Left lung (tissue), 14 donors: ENCODE measurements at places on chromosomes 6 and 20. TPM values are rescaled to one million over a fixed set of nuclear protein-coding genes. Genes with fewer than 3 reads are reported as not detected.

GRCh38 chr6:157893238-157893637, 70.2 kb downstream of the SNX9 start:
- no peak for DNase-seq

MRPL18 gene
- polyA plus RNA-seq, result 49.8 TPM

GPR63 gene
- 3.0 TPM for polyA plus RNA-seq

LAMA2 gene
- polyA plus RNA-seq, result 56.7 TPM

- DNase-seq, result no peak
Measured at GRCh38 chr6:97626671-97627441, 343.8 kb upstream of the MMS22L start.

DNA sequence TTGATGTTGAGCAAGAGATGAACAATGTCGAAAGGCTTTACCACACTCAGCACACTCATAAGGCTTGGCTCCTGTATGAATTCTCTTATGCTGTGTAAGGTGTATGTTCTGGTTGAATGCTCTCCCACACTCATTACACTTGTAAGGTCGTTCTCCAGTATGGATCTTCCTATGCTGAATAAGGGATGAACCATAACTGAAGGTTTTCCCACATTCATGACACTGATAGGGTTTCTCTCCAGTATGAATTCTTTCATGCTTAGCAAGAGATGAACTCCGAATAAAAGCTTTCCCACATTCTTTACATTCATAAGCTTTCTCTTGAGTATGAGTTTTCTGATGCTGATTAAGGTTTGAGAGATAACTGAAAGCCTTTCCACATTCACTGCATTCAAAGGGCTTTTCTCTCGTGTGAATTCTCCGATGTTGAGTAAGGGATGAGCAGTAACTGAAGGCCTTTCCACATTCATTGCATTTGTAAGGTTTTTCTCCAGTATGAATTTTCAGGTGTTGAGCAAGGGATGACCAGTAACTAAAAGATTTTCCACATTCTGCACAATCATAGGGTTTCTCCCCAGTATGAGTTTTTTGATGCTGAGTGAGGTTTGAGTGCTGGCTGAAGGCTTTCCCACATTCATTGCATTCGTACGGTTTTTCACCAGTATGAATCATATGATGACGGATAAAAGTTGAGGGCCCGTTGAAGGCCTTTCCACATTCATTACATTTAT, 21.1 kb downstream of the ZNF184 start:
- DNase-seq, result no peak

F13A1 gene
- 60.4 TPM for polyA plus RNA-seq

C4B gene
- polyA plus RNA-seq, result 9.3 TPM

DNA sequence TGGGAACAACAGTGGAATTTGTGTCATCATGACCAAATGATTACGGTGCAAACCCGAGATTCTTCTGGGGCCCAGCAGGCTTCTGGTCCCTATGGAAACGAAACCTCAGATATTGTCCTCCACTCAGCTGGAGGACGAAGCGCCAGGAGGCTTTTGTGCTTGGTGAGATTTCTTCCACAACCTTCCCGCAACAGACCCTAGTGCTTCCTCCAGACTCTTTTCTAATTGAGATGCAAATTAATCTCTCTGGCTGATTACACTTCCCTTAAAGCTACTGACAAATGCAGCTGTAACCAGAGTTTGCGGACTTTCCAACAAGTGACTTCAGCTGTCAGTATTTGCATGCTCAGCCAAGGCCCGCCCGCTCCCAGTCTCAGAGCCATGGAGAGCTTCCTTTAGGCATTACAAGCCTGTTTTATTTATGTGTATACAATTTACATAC, 96.0 kb downstream of the INSM1 start:
- DNase-seq, result no peak

STMN3 gene
- 37.5 TPM for polyA plus RNA-seq

- no peak for DNase-seq
Measured at GRCh38 chr6:90997076-90997475, 410.2 kb upstream of the MAP3K7 start.

- DNase-seq, result no peak
Measured at GRCh38 chr6:111566222-111566734, 39.4 kb downstream of the TRAF3IP2 start.

HTR1B gene
- polyA plus RNA-seq, result 0.11 TPM

DNA sequence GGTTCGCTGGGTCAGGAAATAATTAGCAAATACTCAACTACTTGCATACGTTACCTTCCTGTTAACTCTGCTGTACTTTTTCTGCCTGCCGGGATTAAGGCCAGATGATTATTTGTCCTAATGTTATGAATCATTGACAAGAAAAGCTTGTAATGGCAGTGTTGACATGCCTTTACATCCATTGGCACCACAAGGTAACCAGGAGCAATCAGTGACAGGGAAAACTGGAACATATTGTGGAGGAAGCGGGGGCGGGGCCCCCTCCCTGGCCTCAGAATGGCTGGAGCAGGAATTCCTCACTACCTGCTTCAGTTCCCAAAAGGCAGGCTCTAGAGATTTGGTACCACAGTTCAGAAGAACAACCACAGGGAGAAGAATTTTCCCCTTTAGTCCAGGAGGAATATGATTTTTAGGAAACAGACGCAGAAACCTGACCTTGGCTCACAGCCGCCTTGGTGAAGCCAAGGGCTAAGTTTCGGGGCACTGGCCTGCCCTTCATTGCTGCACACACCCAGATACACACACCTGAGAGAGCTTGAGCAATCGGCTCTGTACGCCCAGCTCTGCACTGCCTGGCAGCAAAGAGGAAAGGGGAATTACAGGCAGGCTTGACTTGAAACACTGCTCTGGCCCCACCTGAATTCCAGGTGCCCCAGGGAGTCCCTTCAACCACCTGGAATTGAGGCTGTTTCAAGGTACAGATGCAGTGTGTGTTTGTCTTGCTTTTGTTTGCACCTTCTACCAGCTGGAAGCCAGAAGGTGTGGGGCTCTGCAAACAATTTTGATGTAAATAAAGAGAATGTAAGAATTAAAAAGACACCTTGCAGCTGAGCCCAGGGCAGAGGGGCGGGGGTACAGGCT, 89.8 kb downstream of the MYB start:
- no peak for DNase-seq

OR14J1 gene
- 0.08 TPM for polyA plus RNA-seq

- DNase-seq, result no peak
Measured at GRCh38 chr6:21005816-21006570, 471.7 kb downstream of the CDKAL1 start.

DNA sequence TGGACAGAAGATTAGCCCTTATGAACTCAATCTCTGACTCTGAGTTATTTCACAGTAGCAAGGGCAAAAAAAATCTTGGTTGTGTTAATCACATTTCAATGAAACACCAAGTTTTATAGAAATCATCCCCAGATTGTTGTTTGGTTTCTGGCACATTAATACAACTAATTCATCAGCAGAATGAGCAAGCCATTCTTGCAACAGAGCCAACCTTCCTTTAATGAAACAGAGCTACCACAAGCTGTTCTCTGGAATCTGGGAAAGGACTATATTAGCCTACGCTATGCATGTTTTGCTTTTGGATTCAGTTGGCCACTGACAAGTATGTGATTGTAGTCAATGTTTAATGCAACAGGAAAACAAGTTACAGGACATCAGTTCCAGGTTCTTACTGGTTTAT, 13.8 kb upstream of the POPDC3 start:
- no peak for DNase-seq

GRCh38 chr6:86871681-86872080, 65.6 kb upstream of the HTR1E start:
- no peak for DNase-seq

CLIC5 gene
- polyA plus RNA-seq, result 9.2 TPM

DNA sequence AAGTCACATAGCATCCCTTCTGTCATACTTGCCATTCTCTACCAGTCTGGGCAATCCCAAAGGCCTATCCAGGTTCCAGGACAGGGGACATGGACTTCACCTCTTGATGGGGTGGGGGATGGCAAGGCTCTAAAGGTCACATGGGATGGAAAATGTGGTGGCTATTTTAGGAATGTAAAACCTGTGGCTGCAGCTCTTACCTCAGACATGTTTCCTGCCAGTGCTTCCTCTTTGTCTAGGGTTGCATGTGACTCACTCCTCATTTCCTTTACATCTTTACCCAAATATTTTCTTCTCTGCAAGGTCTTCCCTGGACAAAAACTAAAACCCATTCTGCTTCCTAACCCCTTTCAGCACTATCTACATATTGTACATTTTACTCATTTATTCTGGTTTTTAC, 135.7 kb downstream of the BTBD3 start:
- DNase-seq, result no peak

HLA-F gene
- polyA plus RNA-seq, result 19.8 TPM

DNA sequence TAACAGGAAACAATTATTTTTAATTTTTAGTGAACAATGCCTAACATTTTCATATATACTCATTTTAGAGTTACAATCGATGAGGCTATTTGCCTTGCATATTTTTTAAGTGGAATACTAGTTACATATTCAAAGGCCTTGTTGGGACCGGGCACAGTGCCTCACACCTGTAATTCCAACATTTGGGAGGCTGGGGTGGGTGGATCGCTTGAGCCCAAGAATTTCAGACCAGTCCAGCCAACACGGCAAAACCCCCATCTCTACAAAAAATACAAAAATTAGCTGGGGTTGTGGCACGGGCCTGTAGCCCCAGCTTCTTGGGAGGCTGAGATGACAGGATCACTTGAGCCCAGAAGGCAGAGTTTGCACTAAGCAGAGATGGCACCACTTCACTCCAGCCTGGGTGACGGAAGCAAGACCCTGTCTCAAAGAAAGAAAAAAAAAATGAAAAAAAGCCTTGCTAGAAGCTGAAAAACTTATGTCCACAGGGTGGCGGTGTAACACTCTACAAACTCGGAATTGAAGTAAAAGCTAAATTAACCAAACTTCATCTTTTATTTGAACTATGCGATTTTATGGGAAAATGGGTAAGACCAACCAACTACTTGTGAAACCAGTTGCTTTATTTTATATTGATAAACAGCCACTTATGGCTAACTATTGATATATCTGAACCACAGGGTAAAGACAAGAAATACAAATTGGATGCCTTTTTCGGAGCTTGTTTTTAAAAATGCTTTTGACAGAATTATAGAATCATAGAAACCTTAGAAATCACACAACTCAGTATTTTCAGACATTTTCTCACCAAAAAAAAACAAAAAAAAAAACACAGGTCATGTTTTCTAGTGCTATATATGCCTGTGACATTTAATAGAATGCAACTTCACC, 24.1 kb upstream of the ROS1 start:
- DNase-seq, result peak; percentile 75

LRRC1 gene
- polyA plus RNA-seq, result 9.0 TPM

POU5F1 gene
- polyA plus RNA-seq, result 2.0 TPM

DNA sequence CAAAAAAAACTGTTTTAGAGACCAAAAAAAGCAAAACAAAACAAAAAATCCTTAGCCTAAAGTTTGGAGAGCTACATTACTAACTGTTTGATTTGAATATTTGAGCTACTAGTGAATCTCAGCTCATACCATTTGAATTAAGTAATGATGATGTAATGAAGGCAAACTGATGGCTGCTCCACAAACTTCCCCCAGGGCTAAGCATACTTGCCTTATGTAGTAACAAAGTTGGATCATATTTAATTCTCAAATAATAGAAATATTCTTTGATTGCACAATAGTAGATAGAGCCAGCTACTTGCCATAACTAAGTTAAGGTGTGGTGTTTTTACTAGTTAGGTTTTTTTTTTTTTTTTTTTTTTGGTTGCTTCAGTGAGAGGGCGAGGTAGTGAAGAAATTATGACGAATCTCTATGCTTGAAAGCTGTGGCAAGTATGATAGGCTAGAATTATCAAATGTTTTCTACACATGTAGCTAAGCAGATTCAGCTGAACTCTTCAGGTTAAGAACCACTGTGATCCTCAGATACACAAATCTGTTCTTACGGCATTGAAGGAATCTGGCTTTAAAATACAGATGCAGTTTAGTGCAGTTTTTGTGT, 2.9 kb downstream of the RAB32 start:
- no peak for DNase-seq

GRCh38 chr6:76682842-76683241, 610.4 kb upstream of the IMPG1 start:
- no peak for DNase-seq

- DNase-seq, result no peak
Measured at GRCh38 chr6:161407115-161407514, 133.3 kb upstream of the AGPAT4 start.

DNA sequence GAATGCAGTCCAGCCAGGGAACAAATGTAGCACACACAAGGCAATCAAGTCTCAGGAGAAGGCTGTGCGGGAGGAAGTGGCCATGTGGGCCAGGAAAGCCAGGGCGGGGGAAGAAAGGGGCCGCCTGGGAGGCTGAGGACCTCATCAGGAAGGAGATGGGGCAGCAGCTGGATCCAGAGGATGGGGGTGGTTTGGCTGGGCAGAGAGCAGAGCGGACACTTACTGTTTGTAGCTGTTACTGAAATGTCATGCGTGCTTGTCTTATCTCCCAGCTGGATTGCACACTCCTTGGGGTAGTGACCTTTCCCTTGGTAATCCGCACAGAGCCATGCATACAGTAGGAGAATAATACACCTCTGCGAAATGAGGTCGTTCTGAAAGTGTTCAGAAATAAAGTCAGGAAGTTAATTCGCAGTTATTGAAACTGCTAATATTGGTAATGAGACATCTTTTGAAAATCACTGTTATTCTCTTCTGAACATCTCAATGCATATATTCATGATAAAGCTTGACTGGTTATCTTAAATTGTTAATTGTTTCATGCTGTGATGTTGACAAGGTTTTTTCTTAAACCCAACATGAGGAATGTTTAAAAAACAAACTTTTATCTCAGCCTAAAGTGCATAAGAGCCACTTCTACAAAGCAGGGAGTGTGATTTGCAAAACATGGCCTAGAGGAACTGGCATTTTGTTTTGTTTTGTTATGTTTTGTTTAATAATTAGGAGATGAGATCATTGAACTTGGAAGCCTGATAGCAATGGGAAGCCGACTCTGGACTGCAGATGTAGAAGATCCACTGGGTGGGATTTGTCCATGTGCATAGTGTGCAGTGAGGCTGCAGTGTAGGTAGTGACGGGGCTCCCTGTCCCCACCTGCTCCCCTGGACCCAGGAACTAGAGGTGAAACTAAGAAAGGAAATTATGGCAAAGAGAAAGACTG, 18.0 kb upstream of the MAP3K4 start:
- no peak for DNase-seq

TRIM40 gene
- 0.09 TPM for polyA plus RNA-seq

DNA sequence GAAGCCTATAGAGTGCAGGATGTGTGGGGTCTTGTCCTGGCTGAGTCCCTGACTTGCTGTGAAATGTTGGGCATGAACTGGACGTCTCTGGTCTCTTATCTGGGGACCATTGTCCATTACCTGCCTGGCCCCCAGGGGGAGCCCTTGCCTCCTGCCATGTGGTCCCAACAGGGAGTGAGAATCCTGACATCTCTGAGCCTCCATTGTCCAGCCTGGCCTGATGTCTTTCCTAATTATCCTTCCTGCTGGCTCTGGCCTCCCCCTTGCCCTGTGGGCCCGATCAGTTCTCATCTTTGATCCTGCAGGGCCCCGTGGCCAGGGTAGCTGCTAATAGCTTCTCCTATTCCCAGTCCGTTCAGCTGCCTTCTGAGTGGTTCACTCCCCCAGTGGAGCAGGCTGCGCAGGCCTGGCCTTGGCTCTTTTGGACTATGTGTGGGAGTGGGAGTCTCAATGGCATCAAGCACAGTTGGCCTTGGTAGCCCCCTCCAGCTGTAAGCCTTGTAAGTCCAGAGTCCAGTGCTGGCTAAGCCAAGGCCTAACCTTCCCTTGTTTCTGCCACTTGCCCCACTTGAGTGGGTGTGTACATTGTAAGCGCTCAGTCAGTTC, 77.9 kb upstream of the RALY start:
- DNase-seq, result no peak

SLC35D3 gene
- polyA plus RNA-seq, result 2.0 TPM

KCNG1 gene
- polyA plus RNA-seq, result 1.5 TPM

- no peak for DNase-seq
Measured at GRCh38 chr20:38167851-38168760, 3.0 kb upstream of the TGM2 start.
